Posterior vena cava (tissue), 2 donors: ENCODE measurements at places on chromosomes 1 and 21.

DNA sequence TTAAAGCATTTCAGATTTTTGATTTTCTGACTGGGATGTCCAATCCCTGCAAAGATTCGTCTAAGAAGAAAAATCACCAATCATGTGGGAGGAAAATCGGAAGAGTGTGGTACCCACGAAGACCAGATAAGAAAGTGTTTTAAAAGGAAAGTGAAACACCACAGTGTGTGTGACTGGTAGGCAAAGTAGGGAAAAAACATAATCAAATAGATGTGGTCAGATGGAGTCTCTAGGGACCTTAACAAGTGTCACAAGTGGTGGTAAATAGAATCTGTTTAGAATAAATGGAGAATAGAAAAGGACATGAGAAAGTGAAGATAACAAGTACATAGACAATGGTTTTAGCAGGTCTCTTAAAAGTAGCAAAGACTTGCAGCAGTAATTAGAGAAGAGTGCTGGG lies 154.6 kb downstream of the SLC30A10 start:
- no peak for DNase-seq

- DNase-seq, result no peak
Measured at GRCh38 chr21:34613679-34614627, 960 bp downstream of the RCAN1 start.

GRCh38 chr1:27622828-27623227 lies 12.2 kb downstream of the FGR start:
- DNase-seq, result no peak

DNA sequence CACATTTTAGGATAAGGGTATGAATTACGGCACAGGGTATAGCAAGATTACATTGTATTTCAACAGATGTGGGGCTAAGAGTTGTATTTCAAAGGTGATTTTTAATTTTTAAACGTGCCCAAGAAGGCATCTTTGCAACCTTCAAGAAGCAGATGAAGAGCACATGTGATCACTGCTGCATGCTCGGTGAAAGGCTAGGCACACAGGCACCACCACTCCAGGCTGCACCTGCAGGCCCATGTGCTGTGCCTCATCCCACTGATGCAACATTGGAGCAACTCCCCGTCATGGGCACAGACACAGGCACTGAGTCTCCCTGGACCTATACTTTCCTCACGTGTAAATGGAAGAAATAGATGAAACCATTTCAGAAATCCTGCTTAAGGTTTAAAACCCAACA lies 23.5 kb downstream of the UBE2G2 start:
- no peak for DNase-seq

DNA sequence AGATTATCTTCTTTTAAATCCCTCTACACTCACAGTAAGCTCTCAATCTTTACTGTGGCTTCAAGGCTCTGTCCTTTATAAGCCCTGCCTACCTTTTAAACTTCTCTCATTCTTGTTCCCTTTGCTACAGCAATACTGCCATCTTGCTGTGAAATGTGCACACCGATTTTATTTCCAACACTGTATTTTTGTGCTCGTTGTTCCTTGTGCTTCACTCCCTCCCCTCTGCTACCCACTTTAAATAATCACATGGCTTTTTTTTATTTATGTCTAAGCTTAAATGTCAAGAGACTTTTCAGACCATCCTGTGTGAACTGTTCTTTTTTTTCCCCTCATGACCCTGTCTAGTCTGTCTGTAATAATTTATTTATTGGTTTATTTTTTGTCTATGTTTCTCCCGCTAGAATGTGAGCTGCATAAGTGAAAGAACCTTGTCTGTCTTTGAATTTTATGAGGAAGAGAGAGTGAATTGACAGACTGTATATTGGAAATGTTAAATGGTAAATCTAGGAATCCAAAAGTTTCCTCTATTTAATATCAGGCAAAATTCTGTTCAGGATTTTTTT lies 45.7 kb downstream of the ABCD3 start:
- no peak for DNase-seq

GRCh38 chr1:159913451-159914192 lies 11.7 kb downstream of the TAGLN2 start:
- no peak for DNase-seq

GRCh38 chr1:67755619-67756018 lies 70.6 kb downstream of the GADD45A start:
- DNase-seq, result no peak

GRCh38 chr1:230174041-230174440 lies 107.0 kb downstream of the GALNT2 start:
- no peak for DNase-seq

GRCh38 chr1:25902462-25902861 lies 3.8 kb downstream of the STMN1 start:
- DNase-seq, result no peak

DNA sequence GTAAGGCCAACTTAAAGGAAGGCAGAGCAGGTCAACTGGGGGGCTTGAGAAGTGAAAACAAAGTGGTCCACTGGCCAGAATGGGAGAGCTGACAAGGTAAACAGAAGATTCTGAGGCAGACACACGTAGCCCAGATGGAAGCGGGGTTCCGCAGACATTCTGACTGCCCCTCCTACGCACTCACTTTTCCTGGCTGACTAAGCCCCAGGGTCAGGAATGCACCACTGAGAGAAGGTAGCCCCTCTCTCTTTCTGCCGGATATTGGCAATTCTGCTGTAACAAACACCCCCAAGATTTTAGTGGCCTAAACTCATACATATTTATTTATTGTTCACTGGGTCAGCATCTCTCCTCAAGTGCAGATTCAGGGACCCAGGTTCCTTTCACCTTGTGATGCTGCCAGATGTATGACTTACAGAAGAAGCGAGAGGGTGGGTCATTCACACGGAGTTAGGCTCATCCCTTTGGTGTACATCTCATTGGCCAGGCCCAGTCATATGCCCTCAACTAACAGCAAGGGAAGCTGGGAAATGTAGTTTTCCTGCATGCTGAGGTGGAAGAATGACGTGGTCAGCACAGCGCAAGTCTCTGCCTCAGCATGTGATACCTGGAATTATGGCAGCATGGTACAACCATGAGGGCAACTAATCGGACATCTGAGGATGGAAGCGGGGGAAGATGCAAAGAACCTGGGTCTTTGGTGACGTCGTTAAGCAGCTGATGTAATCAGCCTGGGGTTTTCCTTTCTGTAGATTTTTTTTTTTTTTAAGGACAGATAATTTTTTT lies 43.4 kb upstream of the MRPS6 start:
- no peak for DNase-seq

DNA sequence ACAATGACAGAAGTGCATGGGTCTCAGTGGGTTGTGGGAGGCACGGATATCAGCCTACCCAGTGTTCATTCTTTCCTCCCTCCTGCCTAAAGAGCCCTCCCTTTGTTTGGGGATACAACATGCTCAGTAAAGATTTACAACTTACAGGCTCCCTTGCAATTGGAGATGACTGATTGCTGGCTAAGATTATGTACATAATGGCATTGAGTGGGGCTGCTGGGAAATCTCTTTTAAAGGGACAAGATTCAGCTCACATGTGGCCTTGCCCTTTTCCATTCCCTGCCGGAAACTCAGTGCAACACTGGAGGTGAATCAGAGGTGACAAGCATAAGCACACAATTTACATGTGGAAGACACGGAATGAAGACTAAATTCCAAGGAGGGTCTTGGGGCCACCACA lies 83.7 kb upstream of the CHRM3 start:
- no peak for DNase-seq

DNA sequence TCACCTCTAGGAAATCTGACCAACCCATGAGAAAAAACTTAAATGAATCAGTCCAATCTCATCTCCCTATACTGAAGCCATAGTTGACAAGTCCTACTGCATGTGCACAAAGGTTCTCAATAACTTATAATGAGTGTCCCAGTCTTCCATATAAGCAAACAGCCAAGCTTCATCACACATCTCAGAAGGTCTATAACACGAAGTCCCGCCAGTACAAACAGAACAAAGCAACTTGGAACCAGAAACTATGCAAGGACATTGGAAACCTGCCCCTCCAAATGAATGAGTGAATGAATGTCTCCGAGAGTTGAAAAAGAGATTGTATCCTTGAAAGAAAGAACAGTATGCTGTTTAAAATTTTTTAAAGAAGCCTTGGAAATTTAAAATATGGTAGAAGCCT lies 53.6 kb upstream of the IPO9 start:
- DNase-seq, result no peak

DNA sequence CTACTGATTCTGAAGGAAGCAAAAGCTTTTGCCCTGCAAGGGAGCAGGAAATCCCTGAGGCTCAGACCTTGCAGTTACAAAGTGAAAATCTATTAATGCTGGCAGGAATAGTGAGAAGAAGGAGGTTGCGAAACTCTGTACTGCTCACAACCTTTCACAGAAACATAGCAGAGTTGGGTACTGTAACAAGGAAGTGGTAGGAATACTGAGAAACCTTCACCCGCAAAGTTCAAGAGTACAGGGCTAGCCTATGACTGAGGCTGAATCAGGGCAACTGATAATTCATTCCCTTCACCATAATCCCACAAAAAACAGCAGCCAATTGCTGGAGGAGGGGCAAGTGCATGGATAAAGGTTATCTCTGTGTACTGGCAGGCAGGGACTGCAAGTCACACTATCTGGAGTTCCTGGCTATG lies 23.9 kb upstream of the KCTD3 start:
- no peak for DNase-seq

DNA sequence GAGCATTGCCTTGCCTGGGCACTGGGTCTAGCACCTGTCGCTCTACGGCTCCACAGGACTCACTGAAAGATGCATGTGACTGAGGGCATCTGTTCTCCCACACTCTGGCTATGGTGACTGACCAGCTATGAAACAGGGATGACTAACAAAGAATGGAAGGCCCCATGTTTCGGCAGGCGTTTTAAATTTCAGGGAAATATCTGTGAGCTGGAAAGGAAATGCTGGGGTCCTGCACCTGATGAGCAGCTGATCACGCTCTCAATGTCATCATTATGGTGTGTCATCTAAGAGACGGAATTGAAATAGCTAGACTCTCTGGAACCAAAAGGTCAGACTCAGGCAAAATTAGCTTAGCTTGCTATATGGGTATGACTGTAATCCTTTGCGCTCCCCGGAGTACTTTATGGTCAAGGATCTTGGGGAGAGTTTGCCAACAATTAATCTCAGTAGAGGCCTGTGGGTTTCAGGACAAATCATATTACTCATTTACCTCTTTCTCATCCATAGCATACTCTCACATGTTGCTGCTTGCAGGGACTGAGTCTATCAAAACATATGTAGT lies 24.5 kb upstream of the PALMD start:
- DNase-seq, result no peak
